ENCODE measurements at places on chromosomes 11 and 22.

DNA sequence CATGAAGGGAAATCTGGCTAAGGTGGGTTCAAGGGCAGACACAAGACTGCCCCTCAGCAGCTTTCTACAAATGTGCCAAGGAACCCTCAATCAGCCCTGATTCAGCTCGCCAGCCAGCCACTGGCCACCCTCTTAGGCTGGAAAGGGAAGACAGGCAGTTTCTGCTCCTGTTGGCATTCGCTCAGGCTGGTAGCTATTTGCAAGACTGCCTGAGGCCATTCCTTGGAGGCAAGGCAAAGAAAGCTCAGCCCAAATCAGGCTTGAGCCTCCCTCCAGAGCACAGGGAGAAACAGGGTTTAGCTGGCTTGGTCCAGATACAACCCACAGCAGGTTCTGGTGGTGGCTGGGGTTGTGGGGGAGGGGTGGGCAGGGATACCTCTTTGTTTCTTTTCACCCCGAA is 19.2 kb downstream of the TP53I11 start:
- DNase-seq: no peak

GRCh38 chr22:35736701-35737100 is 19.0 kb downstream of the APOL5 start:
- DNase-seq: no peak

DNA sequence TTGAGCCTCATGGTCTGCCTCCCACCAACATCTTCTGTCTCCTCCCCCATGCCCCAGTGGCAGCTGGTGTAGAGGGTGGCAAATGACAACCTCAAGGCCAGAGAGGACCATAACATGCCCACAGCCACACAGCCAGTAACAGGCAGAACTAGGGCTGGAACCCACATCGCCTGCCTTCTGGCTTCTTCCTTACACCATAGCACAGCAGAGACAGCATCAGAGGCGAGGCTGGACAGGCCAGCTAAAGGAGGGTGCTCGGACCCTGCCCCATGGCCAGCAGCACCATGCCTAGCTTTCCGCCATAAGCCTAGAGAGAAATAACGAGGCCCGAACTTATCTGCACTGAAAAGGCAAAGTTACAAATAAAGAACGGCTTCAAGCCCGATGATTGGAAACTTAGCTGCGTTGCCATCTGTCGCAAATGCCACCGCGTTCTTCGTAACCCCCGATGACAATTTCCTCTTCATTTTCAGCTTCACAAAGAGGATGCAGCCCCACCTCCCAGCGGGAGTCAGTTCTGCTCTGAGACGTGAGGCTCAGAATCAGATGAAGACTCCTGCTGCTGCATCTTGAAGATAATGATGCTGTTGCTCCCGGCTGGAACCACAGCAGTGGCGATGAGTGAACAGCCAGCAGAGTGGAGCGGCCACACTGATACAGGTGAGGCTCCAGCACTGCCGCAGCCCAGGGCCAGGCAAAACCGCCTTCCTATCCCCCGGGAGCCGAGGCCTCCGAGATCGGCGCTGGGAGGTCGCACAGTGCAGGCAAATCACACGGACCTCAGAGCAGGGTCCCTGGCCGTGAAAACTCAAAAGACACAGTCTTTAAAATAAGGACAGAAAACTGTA is 73.8 kb upstream of the RTL6 start:
- no peak for DNase-seq

DNA sequence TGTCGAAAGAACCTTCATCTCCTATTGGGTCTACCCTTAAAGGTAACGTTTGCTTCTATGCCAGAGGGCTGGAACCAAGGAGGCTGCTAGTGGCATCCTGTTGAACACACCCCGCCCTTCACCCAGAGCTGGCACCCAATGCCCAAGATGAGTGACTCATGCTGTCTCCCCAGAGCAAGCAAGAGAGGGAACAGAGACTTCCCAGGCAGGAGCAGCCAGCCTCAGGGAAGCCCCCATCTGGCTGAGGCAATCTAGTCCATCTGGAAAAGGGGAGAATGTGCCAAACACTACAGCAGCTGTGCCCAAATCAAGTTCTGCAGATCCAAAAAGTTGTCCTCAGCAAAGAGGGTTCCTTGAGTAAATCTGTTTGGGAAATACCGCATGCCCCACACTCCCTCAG is 91.9 kb upstream of the TP53I11 start:
- no peak for DNase-seq

GRCh38 chr11:719214-720016 is 13.4 kb downstream of the EPS8L2 start:
- DNase-seq: no peak
